ENCODE measurements at places on chromosomes 12 and 14.

DNA sequence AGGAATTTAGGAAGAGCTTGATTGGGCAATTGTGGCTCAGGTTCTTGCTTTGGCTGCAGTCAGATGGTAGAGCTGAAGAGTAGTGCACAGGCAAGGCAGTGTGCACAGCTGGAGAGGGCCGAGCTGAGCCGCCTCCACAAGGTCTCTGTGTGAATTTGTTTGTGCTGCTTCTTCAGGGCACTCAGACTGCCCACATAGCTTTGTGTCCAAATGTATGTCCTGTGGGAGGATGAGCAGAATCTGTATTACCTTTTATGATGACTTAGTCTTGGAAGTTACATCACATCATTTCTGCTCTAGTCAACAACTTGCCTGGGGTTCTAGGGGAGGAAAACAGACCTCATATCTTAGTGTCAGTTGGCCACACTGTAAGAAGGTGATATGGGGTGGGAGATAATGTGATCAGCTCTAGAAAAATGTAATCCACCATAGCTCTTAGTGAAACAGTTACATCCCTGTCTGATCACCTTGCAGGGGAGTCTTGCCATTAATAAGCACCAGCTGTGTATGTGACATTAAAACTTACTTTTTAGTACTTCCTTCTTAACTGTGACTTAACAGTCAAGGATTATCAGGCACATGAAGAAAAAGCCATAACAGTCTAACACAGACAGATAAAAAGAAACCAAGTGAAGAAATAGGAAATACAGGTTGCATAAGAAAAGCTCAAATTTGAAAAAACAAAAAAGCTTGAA, 53.4 kb downstream of the RCOR1 start:
- DNase-seq, result no peak

DNA sequence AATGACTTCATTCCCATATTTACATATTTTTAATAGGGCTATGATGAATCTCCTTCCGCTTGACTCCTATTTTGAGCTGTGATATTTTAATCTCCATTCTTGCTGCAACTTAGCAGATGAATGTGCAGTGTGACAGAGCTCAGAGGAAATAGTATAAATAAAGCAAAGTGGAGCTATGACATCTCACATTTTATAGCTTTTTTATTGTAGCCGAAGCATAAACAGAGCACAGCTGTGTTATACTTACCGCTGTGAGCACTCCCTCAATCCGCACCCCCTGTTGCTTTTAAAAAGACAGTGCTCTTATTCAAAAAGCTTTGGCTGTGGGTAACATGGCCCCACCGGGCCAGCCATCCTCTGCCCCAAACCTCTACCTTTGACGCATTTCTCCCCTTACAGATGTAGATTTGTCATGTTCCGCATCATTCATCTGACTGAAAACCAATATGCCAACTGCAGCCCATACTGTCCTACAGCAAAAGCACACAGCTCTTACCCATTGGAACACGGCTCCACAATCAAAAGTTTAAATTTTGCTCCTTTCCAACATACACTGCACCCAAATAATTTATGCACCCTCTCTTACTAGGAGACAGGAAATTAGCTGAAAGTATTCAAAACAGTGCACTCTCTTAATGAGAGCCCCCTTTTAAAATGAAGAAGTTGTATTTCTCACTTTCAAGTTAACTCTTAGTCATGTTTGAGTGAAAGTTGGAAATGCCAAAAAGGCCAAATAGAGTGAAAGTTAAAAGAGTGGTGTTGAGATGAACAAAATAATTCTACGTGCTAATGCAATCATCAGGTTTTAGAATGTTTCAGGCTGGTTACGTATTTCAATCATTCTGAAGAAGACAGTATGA, 429.3 kb upstream of the SOX5 start:
- no peak for DNase-seq

GRCh38 chr14:31965735-31966598, 111.1 kb upstream of the ARHGAP5 start:
- DNase-seq, result no peak

GRCh38 chr12:3658327-3659163, 94.4 kb downstream of the CRACR2A start:
- no peak for DNase-seq

GRCh38 chr12:92753976-92754885, 51.4 kb downstream of the PLEKHG7 start:
- no peak for DNase-seq

DNA sequence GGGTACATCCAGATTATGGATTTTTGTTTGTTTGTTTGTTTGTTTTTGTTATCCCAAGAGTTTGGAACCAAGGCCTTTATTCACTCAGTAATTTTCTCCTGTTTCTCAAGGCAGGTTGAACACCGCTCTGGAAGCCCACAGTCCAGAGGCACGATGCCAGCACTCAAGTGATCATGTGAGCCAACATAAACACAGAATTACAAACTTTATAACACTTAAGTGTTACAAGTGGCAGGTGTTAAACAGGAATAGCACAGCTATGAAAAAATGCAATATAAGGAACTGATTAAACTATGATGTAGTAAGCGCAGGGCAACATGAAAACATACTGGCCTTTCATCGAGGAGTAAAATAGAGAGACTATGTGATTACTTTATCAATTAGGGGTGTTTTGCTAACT, 1885.8 kb upstream of the SEL1L start:
- DNase-seq, result no peak

DNA sequence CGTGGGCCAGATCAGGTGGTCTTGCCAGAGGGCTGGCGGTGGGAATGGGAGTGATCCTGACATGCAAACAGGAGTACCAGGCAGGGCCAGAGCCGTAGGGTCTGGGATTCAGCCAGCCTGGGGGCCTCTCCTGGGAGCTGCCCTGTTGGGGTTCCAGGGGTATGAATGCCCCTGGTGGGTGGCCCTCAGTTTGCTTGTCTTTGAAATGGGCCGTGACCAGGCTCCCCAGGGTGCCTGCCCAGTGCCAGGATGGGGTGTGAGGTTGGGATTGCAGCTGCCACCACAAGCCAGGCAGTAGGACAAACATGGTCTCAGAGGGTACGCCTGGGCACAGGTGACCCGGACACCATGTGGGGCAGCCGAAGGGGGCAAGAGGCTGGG, 168.8 kb downstream of the KIF26A start:
- no peak for DNase-seq

- DNase-seq, result no peak
Observed at GRCh38 chr14:97282210-97283004, 485.2 kb downstream of the VRK1 start.

DNA sequence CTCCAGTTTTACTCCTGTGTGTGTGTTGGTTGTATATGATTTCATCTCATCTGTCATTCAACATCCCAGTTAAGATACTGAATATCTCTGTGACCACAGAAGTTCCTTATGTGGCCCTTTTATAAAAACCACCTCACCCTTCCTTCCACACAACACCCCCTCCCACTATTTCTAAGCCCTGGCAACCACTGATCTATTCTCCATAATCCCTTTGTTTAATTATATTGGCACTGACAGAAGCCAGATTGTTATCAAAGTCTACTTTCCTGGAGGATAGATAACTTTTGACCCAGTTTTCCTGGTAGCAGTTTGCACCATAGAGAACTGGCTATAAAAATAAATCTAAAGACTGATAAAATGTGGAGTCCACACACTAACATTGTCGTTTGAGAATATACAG, 902.8 kb downstream of the SLC16A7 start:
- no peak for DNase-seq

- no peak for DNase-seq
Observed at GRCh38 chr14:70203686-70204085, 14.9 kb upstream of the SLC8A3 start.

- no peak for DNase-seq
Observed at GRCh38 chr12:123516216-123516780, 17.2 kb downstream of the RILPL1 start.

GRCh38 chr12:5264006-5264405, 167.9 kb upstream of the NTF3 start:
- DNase-seq, result no peak

GRCh38 chr12:124703856-124704255, 136.4 kb upstream of the NCOR2 start:
- DNase-seq, result no peak

DNA sequence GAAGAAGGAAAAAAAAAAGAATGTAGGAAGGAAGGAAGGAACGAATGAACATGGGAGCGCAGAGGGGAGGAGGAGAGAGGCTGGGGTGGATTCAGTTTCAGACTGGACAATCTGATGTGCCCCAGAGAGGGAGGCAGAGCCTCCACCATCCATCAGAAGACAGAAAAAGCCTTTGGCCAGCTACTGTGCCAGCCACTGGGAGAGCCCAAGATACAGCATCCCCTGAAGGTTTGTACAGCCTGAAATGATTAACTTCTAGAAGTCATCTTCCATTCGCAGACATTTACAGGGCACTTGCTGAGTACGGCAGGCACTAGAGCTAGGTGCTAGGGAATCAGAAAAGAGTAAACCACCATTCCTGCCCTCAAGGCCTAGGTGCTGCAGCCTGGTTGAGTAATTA, 9.0 kb downstream of the PLEKHG6 start:
- no peak for DNase-seq

GRCh38 chr12:121391619-121392324, 8.1 kb upstream of the RNF34 start:
- DNase-seq, result no peak

DNA sequence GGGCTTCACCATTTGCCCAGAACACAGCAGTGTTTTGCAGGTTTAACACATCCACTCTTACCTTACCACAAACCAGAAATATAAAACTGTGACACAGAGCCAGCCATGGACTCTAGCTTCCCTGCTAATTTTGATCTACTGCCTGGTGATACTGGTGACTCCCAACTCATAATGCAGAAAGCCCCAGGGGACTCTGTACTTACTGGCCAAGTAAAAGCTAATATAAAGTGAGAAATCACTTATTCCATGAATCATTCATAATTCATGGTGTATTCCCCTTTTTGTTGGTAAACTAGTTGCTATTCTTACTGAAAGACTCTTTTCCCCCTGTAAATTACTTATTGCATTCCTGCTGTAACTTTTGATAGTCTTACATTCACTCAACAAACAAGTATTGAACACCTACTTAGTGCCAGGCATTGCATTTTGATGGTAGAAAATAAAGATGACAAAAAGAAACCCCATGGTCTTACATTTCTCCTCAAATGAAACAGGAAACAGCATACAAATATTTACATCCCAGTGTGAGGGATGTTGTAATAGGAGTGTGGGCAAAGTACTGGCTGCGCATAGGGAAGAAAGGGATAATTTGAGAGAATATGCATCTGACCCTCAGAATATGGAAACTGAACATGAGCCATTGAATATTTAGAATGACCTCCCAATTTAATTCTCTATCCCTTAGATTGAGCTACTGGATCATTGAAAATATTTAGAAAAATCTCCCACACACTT, 279.6 kb downstream of the PDZRN4 start:
- no peak for DNase-seq

Data from ascending aorta (tissue), 2 donors.